Activated T-helper 1 cell treated with anti-CD3 and anti-CD28 coated beads, Interleukin-2, amount 50 U/mL, for 16 hours (primary cell): ENCODE measurements at places on chromosomes 7 and 10.

DNA sequence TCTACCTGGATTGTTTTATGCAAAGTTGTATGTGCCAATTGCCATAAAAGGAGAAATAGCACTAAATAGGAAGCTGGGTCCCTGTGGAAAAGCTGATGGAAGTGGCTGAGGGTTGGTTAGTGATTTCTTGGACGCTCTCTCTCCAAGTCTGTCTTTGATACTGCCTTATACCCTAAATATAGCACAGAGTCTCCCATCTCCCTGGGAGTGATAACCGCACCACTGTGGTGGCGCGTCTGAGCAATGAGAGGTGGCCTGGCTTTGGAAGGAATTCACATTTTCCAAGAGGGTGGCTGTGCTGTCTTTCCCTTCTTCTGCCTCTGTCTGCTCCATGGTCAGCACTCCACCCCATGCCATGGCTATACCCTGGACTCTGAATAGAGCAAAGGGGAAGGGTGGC, 31.2 kb downstream of the STMP1 start:
- no peak for DNase-seq

DNA sequence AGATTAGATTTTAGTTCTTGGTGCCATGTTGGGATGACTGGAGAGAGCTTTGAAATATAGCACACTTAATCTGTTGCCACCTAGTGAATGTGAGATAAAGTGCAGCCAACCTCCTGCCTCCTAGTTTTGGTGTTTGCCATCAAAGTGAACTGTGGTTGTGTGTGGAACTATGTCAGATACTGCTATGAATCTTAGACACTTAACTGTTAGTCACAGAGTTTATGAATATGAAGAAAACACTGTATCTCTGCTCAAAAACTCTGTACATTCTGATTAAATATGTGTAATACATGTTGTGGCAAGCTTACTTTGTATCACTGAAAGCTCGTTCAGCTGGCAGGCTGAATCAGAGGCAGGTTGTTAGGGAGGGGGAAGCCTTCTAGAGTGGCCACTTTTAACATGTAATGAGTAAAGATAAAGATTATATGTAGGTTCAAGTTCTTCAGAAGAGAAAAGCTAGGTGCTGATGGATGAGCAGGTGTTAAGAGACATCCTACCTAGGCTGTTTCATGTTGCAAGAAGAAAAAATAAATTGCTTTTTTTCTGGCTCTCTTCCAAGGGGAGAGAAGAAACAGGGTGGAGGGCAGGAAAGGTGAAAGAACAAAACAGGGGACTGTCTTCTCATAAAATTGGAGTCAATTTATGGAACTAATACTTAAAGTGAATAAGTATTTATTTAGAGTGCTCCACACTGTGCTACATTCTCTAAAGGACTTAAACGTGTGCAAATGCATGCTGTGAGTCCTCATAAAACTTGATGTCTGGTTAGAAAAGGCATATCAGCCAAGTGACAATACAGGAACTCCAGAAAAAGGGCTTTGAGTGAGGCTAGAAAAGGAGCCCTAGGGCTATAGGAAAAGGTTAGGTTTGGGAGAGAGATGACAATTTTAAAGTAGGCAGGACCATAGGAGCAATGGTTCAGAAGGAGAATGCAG, 14.1 kb upstream of the LAMB1 start:
- no peak for DNase-seq

DNA sequence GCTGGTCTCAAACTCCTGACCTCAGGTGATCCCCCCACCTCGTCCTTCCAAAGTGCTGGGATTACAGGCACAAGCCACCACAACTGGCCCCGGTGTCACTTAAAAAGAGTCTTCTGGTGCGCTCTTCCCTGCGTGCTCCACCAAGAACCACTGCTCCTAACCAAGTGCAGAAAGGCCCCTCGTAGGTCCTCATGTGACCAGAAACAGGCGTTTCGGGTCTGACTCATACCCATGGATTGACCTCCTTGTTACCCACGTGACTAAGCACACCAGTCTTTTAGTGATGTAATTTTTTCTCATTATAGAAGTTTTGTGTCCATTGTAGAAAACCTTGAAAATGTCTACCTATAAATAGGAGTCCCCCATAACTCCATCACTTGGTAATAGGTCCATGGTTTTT, 13.9 kb downstream of the FKBP6 start:
- DNase-seq = no peak

GRCh38 chr10:110353244-110354119, 48.8 kb upstream of the SMNDC1 start:
- DNase-seq = peak; percentile 44

- no peak for DNase-seq
Observed at GRCh38 chr10:73405556-73405955, 8.3 kb downstream of the ANXA7 start.

GRCh38 chr10:70963271-70963670, 74.9 kb upstream of the PCBD1 start:
- DNase-seq = no peak

- DNase-seq = no peak
Observed at GRCh38 chr7:94314413-94315410, 80.0 kb upstream of the COL1A2 start.

GRCh38 chr7:86643561-86644281, at the start of gene GRM3:
Gene GRM3 (plus strand): TSS chr7:86643909. CDS start chr7:86765146, 121,237 bp downstream.
- no peak for DNase-seq

GRCh38 chr7:115145512-115145911, 223.6 kb downstream of the MDFIC start:
- no peak for DNase-seq

- no peak for DNase-seq
Observed at GRCh38 chr10:26336979-26337378, 101.2 kb upstream of the APBB1IP start.
